ENCODE measurements at places on chromosomes 11 and 22.

- no peaks in the 10 kb centered on the region for H3K4me1 ChIP-seq
- H3K36me3 ChIP-seq: no peaks in the 10 kb centered on the region
- no peak overlapping the region for H3K4me3 ChIP-seq
Measured at GRCh38 chr11:123253911-123254310, 58.9 kb upstream of the CLMP start.

DNA sequence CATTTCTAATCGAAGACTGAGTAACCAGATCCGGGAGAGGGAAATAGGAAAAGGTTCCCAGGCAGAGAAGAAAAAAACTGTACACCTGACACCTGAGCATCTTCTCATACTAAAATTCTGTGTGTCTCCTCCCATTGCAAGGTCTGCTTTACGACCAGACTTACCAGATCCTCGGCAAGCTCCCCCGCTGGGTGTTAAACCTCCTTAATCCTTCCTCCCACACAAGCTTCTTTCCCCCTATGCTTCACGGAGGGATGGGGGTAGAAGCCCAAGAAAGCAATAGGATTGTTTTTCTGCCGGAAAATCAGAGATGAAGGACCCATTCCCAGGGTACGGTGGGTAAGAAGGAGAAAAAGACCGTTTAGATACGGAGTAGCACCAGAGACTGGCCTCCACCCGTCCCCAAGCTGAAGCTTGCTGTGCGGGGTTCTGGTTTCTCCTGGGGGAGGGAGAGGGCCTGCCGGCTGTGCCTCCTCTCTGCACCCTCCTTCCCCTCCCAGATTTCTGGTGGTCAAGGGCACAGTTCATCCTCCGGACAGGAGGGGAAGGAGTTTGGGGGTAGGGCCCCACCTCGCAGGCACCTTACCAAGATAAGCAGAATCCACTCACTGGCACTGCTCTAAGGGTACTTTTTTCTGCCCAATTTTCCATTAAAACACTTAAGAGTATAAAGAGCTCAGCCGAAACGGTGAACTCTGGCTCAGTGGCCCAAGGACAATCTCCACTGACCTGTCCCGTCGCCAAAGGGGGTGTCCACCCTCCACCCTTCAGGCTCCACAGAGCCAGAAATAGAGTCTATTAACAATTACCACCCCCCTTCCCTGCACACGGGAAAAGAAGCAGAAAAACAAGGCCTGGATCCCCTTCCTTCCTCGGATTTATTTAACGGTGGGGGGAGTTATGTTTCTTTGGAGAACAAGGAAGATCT, 1.2 kb downstream of the TOB2 start:
- H3K27ac ChIP-seq: peak overlapping the region; percentile 99
- DNase-seq: peak; percentile 32
- peak overlapping the region; percentile 79 for H3K4me3 ChIP-seq
- H3K27me3 ChIP-seq: no peaks in the 10 kb centered on the region

GRCh38 chr11:57499413-57499982, 16.0 kb downstream of the SLC43A1 start:
- no peaks in the 10 kb centered on the region for H3K27me3 ChIP-seq
- peaks cover 16% of the 10 kb centered on the region for H3K4me1 ChIP-seq
- peak overlapping the region; percentile 27 for H3K4me3 ChIP-seq
- H3K27ac ChIP-seq: peak overlapping the region; percentile 88
- DNase-seq: peak; percentile 98
- H3K36me3 ChIP-seq: no peaks in the 10 kb centered on the region

DNA sequence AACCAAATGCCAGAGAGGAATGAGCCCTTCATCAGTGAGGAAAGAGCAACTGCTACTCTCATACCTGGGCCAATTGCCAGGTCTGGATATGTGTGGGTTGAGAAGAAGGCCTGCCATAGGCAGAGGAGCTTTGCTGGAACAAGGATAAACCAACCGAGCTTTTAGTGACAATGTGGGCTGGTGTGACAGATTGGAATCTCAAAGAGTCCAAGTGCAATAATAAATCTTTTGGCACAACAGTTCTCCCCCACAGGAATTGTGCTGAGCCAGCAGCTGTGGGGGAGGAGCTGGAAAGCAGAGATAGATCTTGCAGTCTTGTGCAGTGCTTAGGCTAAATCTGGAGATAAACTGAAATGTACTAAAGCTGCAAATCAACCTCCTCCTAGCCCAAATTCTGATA, 79.4 kb upstream of the ISX start:
- H3K4me3 ChIP-seq: no peak overlapping the region
- no peak overlapping the region for H3K27ac ChIP-seq
- no peaks in the 10 kb centered on the region for H3K27me3 ChIP-seq
- no peaks in the 10 kb centered on the region for H3K36me3 ChIP-seq
- no peak for DNase-seq
